ENCODE measurements at places on chromosomes 1 and 21.
A peak's percentile ranks its signal among the peaks of the same experiment; 100 is the strongest.

- DNase-seq, result no peak
Observed at GRCh38 chr1:207812778-207813511, 61.1 kb downstream of the CD46 start.

GRCh38 chr1:152968248-152968647 is 2.2 kb upstream of the SPRR4 start:
- no peak for DNase-seq

GRCh38 chr1:72705921-72706320 is 423.6 kb upstream of the NEGR1 start:
- no peak for DNase-seq

GRCh38 chr1:58986996-58987767 is 203.3 kb upstream of the JUN start:
- DNase-seq, result no peak

GRCh38 chr1:221227872-221228337 is 348.7 kb downstream of the HLX start:
- no peak for DNase-seq

GRCh38 chr1:25864434-25864833 is 5.2 kb upstream of the AUNIP start:
- DNase-seq, result no peak

DNA sequence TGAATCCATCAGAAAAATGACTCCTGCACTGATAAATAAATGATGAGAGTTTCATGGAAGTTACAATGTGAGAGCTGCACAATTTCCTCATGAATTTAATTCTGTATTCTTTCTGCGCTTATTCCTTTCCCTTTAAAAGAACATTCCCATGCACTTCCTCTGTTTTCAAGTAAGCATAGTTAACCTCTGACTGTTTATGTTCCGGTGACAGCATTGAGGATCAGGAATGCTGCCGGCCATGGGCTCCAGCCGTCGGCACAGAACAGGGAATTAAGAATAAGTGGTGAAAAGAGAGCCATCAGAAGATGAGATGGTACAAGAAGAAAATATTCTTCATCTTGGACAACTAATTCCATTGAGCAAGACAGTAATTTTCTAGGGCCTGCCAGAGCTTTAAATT is 65.3 kb downstream of the SUSD4 start:
- no peak for DNase-seq

DNA sequence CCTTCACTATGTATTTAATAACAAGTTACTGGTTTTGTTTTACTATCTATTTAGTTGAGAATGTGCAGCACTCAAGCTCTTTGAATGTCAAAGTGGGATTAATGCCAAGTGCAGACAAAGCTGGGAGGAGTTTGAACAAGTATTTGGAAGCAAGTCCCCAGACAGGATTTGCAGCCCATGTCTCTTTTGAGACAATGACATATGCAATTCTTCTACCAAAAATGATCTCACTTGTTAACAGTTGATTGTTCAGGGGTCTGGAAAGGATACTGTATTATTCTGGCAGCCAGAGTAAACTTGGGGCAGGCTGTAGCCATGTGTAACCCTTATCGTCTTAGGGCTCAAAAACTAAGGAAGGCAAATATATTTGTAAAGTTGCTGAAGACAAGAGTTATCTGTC is 15.8 kb downstream of the COLGALT2 start:
- no peak for DNase-seq

- DNase-seq, result no peak
Observed at GRCh38 chr1:6770751-6771440, 14.4 kb upstream of the CAMTA1 start.

DNA sequence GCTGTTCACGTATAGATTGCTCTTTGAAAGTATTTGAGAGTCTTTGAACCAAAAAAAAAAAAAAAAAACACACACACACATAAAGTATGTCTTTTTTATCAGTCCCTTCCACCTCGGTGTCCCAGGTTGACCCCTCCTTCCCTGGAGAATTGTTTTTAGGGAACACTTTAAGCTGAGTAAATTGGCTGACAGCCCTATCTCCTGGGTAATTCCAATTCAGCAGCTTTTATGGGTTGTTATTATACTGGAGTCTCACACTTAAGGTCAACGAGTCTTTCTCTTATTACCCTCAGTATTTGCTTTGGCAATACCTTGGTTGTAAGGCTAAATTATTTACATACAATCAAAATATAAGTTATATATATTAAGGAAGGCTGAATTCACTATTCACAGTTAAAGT is 69.4 kb downstream of the SLC30A10 start:
- DNase-seq, result no peak

- DNase-seq, result no peak
Observed at GRCh38 chr1:109977657-109978378, 6.7 kb upstream of the AHCYL1 start.

GRCh38 chr1:36988321-36988720 is 46.0 kb downstream of the GRIK3 start:
- no peak for DNase-seq

GRCh38 chr1:23122023-23122748 is 46.5 kb downstream of the LUZP1 start:
- DNase-seq, result no peak

GRCh38 chr1:25103164-25103795 is 129.0 kb downstream of the SYF2 start:
- peak; percentile 77 for DNase-seq

DNA sequence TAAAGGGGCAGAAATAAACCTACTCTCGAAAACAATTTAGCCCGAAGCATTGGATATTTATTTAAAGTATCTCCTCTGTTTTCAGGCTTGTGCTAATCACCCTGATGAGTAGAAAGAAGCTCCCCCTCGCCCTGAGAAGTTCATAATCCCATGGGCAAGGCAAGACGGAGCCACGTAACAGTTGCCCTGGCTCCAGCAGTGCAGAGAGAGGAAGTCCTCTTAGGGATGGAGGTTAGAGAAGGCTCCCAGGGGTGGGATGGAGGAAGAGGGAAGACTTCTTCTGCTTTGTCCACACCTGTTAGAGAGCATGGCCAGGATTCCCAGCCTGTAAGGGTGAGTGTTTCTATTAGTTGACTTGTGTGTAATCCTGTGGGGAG is 3.4 kb upstream of the GPR25 start:
- no peak for DNase-seq

- no peak for DNase-seq
Observed at GRCh38 chr1:156598125-156598524, 3.2 kb downstream of the GPATCH4 start.

DNA sequence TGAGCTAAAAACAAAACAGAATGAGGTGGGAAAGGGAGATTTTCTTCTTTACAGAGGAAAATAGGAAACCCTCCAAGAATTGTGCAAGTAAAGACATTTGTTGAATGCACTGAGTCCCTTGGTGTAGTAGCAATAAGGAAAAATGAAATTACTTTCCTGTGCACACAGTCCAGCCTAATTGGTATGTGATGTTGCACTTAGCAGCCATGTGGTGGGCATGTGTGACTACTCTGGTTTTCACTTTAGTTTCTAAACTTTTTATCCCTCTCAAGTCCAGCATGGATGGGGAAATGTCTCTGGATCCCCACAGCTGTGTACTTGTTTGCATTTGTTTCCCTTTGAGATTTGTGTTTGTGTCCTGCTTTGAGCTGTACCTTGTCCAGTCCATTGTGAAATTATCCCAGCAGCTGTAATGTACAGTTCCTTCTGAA is 7.1 kb upstream of the AGO3 start:
- DNase-seq, result no peak

DNA sequence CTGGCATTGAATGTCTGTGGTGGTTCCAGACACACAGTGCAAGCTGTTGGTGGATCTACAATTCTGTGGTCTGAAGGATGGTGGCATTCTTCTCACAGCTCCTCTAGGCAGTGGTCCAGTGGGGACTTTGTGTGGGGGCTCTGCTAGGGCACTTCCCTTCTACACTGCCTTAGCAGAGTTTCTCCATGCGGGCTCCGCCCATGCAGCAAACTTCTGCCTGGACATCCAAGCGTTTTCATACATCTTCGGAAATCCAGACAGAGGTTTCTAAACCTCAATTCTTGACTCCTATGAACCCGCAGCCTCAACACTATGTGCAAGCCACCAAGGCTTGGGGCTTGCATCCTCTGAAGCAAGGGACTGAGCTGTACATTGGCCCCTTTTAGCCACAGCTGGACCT is 43.0 kb downstream of the RGS18 start:
- no peak for DNase-seq

DNA sequence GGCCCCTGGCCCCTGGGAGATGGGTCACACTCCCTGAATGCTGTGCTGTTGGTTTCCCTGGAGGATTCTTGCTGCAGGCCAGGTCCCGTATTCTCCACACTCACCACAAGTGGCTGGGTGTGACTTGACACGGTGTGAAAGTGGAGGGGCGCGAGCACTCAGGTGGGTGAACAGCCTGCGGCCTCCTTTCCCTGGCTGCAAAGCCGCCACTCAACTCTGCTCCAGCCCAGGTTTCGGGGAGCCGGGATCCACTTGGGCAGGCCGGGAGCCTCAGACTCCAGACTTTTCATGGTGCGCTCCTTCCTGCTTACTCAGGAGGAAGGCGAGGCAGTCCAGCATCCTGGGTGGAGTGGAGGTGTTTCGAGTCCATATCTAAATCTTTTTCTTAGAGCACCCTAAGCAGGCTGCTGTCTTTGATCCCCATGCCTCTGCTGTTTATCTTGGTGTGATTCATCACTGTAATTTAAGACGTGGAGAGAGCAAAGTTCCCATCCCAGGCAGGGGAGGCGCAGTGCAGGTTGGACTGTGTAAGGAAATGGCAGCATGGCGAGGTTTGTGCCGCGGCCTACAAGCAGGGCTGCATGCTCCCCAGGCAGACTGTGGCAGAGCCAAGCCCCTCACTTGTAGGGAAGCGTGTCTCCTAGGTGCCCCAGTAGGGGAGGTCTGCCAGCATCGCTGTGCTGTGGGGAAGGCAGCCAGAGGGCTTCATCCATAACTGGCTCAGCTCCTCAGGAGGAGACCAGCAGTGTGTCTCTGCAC is 29.6 kb downstream of the VANGL1 start:
- no peak for DNase-seq

- no peak for DNase-seq
Observed at GRCh38 chr1:82858031-82858430, 1057.3 kb downstream of the ADGRL2 start.

DNA sequence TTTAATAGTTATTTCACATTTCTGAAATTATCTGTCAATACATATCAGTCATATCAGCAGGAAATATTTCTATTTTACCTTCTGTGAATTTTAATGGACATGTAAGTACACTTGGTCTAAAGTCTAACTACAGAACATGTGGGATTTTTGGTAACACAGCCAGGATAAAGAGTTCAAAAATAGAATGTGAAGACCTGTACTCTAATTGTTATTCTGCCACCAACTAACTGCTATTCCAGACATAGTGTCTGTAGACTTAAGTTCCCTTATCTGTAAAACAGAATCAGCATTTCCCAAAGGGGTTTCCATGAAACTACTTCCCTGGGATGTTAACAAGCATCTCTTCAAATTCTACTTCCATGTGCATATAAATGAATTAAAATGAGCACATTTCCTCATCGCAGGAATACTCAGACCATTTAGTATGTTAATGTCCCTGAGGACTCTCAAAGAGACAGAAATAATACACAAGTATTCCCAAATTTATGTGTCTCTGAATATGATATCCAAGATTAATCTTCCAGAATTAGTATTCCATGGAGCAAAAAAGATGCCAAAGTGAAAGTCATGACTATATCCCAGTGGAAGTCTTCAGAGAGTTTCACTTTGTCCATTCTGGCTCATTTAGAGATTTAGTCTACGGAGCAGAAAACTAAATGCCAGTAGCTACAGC is 325.6 kb downstream of the NEGR1 start:
- no peak for DNase-seq

DNA sequence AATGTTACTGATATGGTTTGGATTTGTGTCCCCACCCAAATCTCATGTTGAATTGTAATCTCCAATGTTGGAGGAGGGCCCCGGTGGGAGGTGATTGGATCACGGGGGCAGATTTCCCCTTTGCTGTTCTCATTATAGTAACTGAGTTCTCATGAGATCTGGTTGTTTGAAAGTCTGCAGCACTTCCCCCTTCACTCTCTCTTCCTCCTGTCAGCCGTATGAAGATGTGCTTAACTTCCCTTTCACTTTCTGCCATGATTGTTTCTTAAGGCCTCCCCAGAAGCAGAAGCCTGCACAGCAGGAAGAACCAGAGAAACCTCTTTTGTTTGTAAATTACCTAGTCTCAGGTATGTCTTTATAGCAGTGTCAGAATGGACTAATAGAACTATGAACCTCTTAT is 28.4 kb downstream of the TRIM33 start:
- DNase-seq, result peak; percentile 71

GRCh38 chr1:207871117-207871649 is 39.7 kb downstream of the CD34 start:
- DNase-seq, result no peak

- DNase-seq, result no peak
Observed at GRCh38 chr1:216032961-216033614, 390.2 kb downstream of the USH2A start.

DNA sequence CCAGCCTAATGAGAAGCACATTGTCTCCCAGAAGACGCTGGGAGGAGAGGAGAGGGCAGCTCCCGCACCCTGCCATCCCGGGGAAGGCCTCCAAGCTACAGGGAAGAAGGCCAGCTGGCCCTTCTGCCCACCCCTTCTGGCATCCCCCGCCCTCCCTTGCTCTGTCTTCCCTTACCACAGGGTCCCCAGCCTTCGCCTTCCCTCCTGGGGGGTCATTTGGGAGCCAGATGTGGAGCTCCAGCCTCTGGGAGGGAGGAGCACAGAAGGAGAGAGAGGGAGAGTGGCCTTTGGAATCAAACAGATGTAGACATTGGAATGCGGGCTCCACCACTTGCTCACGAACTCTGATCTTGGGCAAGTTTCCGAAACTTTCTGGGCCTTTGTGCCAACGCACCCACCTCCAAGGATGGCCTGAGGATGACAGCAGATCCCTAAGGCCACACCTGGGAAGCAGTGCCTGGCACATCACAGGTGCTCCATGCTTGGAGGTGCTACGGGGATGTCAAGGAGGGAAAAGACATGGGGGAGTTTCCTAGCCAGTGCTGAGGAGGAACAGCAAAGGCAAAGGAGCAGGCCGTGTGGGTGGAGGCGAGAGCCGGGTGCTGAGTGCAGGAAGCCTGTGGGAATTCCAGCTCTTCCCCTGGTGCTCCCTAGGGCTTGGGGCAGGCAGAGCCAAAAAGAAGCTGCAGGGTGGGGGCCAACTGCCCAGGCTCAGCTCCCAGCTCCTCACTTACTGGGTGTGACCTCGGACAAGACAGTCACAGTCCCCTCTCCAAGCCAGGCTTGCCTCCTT is 23.1 kb upstream of the RSPO1 start:
- DNase-seq, result no peak

Data from HL-60 (cell line).